IMR-90 (cell line): ENCODE measurements at places on chromosomes 12 and 14.

GRCh38 chr12:4223273-4223845 is 50.2 kb upstream of the CCND2 start:
- H3K36me3 ChIP-seq = no peaks in the 10 kb centered on the region
- no peak overlapping the region for H3K27ac ChIP-seq
- no peaks in the 10 kb centered on the region for H3K27me3 ChIP-seq
- H3K4me3 ChIP-seq = no peak overlapping the region
- DNase-seq = no peak
- no peaks in the 10 kb centered on the region for H3K4me1 ChIP-seq

GRCh38 chr14:23464700-23465099 is 4.8 kb upstream of the NGDN start:
- no peaks in the 10 kb centered on the region for H3K4me1 ChIP-seq
- DNase-seq = no peak
- no peaks in the 10 kb centered on the region for H3K36me3 ChIP-seq
- H3K4me3 ChIP-seq = no peak overlapping the region
- H3K27ac ChIP-seq = no peak overlapping the region

DNA sequence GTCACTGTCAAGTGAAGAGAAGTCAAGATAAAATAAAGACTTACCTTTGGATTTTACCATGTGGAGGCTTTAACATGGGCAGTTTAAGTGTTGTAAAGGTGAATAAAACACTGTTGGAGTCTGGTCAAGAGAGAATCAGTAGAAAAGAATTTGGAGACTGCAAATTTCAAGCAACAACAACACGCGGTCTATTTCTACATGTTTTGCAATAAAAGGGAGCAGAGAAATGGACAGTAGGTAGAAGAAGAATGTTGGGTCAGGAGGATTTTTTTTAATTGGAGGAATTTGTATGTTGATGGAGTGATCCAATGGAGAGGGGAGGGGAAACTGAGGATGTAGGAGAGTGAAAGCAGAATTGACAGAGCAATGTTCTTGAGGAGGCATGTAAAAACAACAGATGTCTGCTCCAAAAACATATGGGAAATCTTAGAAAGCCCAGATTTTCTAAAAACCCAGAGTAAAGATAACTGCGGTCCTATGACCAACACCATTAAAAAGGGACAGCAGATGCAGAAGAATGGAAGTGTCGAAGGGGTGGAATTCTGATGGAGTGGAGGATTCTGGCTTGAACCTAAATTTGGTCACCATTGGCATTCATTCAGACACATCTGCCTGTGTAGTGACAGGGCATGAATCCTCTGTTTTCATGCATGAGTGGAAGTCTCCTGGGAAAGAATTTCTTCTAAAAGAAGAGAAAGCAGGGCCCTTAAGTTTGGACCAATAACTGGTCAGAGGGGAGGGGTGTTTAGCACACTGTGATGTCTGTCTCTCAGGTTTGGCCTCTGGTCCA is 68.0 kb upstream of the OSBPL8 start:
- no peaks in the 10 kb centered on the region for H3K36me3 ChIP-seq
- no peaks in the 10 kb centered on the region for H3K27me3 ChIP-seq
- no peak overlapping the region for H3K4me3 ChIP-seq
- DNase-seq = no peak
- no peak overlapping the region for H3K27ac ChIP-seq

GRCh38 chr12:119068129-119068856 is 87.0 kb downstream of the SRRM4 start:
- no peaks in the 10 kb centered on the region for H3K4me1 ChIP-seq
- H3K27ac ChIP-seq = no peak overlapping the region
- no peaks in the 10 kb centered on the region for H3K36me3 ChIP-seq
- H3K27me3 ChIP-seq = no peaks in the 10 kb centered on the region
